ENCODE measurements at places on chromosomes 6 and 20.
A peak's percentile ranks its signal among the peaks of the same experiment; 100 is the strongest.

DNA sequence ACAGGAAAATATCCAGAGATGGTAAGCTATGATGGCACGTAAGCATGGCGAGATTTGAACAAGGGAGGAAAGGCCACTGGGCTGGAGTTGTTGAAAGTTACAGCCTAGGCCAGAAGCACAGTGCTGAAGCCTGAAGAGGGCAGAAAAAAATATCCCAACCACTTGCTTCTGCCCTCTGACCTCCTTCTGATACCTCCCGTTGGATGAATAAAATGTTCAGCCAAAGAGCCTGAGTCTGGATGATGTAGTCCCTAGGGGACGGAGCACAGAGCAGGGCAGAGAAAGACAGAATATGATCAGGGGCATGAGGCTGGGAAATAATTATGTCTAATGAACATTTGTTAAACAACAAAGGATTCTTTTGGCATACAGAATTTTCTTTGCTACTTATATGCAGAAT is 19.7 kb downstream of the KLHL31 start:
- ATAC-seq = no peak

DNA sequence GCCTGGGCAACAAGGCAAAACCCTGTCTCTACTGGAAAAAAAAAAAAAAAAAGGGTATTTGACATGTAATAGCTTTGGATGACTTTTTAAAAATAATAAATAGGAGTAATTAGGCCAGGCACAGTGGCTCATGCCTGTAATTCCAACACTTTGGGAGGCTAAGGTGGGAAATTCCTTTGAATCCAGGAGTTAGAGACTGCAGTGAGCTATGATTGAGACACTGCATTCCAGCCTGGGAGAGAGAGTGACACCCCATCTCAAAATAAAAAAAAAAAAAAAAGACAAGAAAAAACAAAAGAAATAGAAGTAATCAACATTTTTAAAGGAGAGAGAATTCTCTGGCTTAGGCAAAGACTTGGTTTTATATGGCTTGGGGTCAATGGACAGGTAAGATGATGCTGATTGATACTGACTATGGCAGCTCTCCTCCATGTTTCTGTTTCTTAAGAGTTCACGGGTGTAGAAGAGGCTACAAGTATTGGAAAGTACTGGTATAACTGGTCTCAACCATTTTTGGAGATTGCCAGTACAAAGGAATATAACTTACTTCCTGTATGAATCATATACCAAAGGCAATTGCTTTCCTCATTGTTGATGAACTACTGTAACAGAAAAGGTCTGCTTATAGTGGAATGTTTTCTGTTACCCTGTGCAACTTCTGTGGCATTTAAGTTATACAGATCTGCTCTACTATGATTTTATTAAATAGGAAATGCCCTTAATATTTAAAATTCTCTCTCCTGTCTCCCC is 10.1 kb downstream of the MAP3K5 start:
- ATAC-seq = peak; percentile 90

DNA sequence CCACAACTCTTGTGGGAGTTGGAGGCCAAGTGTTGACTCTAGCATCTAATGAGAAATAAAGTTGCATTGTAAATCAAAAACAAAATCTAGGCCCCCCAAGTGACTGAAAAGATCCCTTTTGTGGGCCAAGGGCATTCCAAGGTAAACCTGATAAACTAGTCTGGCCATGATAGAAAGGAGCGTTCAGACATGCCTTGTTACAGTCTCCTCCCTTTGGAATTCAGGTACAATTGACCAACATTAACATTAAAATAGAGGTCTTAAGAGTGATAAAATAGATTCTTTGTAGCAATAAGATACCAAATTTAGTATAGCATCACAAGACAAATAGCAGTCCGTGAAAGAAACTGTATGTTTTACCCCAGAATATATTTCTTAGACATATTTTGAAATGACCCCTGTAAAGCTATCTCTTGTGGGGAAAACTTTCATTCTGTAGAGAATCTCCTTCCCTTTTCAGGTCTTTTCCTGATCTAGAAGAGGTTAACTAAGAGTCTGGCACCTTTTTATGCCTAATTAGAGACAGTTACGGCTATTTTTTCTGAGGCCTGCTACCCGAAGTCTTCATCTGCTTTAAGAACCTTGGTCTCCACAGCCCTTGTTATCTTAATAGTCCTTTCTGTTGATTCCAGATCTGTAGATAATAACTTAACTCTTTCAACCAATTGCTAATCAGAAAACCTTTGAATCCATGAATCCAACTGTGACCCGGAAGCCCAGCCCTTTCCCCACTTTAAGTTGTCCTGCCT is 495.4 kb upstream of the MMS22L start:
- no peak for ATAC-seq

DNA sequence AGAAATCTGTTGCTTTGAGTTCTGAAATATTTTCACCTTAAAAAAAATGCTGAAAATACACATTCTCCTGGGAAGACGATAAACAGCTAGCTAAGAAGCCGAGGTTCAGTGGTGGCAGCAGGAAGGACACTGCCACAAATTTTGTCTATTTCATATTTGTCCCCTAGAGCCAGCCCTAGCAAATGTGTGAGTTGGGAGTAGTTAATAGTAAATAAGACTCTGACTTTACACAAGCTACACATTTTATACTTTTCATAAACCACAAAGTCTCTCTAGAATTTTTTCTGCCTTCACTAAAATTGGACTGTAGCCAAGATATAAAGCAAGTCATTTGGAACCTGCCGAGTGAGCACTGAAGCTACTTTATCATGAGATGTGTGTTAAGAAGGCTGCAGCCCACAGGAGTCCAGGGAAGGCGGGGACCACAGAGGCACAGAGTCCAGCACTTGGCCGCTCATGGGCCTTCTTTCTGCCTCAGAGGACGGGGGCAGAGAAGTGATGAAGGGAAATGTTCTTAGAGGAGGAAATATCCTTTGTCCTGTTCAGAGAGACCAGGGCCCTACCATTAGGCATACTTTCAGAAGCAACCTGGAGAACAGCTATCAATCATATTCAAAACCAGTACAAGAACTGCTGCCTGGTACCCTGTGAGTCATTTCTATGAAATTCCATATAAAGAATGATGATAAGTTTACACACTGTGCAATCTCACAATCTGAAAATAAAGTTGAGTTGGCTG is 241.7 kb upstream of the TAB2 start:
- ATAC-seq = peak; percentile 73

DNA sequence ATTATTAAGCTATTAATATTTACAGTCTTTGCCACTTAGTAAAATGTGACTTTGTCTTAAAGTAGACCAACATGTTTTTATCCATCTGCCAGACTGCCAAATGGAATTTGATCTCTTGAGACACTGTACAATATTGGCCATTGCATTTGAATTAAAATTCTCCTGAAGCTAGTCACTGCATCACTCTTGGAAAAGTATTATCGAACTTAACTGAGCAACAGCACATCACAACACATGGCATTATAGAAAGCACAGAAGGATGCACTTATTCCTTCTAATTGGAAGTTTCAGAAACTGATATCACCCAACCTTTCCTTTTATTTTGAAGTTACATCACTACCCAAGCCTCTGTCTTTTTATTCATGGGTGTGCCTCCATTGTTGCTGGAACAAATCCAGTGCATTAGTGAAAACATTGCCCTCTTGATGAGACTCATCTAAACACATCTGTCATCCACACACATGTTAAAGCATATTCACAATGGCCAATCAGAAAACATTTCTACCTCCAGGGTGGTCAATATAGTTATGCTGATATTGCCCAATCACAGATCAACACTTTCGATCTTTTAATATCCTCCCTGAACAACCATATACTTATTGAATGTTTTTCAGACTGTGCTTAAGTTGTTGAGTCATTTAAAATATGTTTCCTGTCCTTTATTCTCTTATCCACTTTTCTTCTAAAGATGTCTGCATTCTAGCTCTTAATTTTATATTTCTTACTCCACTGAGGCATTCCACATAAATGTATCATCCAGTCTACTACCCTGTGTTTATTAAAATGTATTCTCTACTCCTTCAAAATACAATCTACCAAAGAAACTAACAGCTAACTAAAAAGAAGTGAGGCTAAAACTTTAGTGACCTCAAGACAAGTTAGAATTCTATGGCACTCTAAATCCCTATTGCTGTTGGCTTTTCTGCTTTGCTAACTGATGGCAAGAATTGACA is 535.0 kb downstream of the RFPL4B start:
- peak; percentile 71 for ATAC-seq
